ENCODE measurements at places on chromosomes 3 and 15.

DNA sequence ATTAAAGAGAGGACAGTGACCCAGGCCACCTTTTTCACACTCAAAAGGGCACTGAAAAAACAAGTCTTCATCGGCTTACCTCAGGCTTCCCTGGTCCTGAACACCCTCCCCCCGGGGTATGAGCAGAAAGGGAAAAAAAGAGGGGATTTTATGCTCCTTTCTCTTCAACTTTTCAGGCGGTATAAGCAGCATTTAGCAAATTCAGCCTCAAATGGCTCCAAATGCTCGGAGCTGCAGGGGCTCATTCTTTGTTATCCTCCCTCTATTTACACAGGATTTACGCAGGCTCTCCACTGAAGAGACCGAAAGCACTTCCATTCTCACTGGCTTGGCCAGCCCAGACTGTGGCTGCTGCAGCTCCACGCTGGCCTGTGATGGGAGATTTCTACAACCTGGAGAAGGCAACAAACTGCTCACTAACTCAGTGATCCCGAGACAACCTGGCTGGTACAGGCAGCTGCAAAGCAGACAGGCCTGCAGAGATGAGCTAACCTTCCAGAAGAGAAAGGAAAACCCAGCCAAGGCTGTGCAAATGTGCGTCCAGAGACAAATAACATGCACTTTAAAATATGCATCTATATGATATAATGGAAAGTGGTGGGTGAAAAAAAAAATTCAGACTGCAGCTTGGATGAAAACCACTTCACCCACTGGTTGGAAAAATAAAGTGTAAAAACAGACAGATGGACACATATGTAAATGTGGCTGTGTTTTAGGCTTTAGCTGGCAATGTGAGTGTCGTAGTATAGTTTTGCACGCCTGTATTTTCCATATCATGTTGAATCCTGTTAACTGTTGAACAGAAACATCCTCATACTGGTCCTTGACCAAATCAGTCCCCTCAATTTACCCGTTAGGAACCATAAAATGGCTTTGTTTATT lies 54.2 kb downstream of the MEIS2 start:
- DNase-seq, result no peak

- no peak for DNase-seq
Measured at GRCh38 chr3:45572755-45573154, 21.8 kb upstream of the LIMD1 start.

DNA sequence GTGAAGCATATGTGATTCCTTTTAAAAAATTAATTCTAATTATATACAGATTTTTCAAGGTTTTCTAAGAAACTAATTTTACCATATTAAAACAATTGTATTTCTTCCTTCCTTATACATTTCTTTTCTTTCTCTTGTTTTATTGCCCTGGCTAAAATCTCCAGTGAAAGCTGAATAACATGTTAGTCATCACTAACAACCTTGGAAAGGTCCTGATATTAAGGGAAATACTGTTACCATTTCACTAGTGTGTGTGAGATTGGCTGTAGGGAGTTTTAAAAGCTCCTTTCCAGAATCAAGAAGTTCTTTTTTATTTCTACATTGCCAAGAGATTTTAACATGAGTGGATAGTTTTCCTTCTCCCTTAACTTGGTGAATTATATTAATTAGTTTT lies 229.7 kb upstream of the EIF1B start:
- DNase-seq, result no peak

GRCh38 chr3:133883641-133884040 lies 12.0 kb downstream of the RAB6B start:
- no peak for DNase-seq

GRCh38 chr3:178709051-178709450 lies 172.8 kb downstream of the KCNMB2 start:
- DNase-seq, result no peak

DNA sequence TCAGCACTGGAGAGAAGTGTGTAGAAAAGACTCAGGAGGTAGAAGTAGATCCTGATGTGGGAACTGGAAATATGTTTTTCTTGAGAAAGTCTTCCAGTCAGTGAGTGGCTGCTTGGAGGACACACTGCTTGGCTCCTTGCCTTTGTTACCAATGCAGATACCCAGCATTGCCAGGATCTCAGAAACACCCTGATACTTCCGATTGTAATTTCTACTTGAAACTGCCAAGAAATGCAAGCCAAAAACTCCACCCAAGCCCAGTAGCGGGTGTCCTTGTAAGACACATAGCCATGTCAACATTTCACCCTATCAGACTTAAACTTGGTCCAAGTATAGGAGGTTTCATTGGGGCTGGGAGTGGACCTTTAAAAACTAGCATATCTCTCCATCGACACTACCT lies 141.8 kb downstream of the ALDH1A2 start:
- DNase-seq, result no peak

DNA sequence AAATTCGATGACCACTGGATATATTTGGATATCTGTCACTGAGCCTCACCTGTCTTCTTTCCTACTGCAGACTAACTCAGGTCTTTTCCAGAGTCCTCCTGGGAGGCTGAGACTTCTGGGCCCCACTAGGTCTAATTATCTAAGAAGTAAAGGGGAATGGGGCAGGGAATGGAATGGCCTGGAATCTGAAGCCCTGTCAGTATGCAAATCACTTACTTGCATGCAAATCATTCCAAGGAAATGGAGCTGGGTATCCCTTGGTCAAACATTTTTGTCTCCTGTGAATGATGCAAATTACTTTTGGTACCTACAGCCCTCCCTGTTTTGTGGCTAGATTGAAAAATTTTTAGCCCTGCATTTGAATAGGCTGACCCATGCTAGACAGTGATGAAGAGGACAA lies 5.3 kb upstream of the SPSB4 start:
- DNase-seq, result no peak

GRCh38 chr3:155504682-155505081 lies 211.2 kb upstream of the STRIT1 start:
- DNase-seq, result no peak

DNA sequence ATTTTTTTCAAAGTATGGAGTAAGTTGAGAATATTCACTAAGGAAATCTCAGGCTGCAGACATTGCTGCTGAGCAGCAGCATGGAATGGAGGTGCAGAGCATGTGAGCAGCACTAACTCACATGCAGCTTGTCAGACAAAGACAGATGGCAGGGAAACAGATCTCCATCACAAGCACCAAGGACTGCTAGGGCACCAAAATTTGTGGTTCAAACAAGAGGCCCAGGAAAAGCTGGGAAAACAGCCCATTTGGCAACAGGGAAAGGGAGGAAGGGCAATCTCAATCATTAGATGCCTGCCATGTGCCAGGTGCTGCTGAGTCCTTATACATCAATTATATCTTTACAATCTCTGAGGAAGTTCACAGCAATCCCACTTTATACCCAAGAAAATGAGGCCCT lies 47.2 kb upstream of the EIF1B start:
- DNase-seq, result no peak

DNA sequence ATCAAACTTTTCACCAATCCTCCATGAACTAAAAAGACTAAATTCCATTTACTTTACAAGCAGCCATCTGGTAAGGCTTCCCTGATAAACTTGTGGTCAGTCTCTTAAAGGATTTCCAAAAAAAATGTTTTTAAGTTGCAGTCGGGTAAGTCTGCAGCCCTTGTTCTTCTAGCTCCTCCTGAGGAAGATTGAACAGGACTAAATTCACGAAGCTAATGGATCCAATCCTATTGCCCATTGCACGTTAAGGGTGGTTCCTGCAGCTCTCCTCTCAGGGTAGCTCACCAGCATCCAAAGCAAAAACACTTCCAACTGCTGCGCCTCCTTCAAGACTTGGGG lies 2.8 kb downstream of the HES1 start:
- no peak for DNase-seq

- DNase-seq, result no peak
Measured at GRCh38 chr3:194472290-194472920, 14.4 kb downstream of the ATP13A3 start.

DNA sequence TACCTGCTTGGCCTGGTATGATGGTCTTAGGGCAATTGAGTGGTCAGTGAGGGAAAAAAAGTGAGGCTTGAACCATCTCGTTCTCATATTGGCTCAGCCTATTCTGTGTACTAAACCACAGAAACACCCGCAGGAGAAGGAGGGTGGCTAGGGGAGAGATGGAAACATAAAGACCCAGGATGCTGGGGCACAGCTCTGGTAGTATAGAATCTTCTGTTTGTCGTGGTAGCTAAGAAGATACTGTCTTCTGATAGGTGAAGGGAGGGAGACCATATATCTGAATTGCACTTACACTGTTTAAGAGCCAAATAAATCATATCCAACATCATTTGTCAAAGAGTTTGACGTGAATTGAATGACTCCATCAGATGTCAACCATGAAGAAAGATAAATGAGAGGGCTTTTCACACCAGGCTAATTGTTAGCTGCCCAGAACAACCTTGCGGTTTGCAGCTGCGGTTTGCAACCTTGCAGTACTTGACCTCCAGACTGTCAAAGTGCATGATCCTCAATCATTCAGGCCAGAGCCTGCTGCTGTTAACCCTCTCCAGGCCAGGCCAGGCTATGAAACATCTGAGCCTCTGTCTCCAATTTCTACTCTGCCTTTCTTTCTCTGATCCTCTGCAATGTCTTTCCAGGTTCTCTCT lies 40.9 kb upstream of the PIK3R4 start:
- no peak for DNase-seq

GRCh38 chr15:50916400-50916799 lies 7.9 kb downstream of the AP4E1 start:
- no peak for DNase-seq

GRCh38 chr15:82851981-82852511 lies 42.6 kb downstream of the WHAMM start:
- peak; percentile 62 for DNase-seq

- DNase-seq, result no peak
Measured at GRCh38 chr3:131386429-131387165, 5.0 kb downstream of the NUDT16 start.

DNA sequence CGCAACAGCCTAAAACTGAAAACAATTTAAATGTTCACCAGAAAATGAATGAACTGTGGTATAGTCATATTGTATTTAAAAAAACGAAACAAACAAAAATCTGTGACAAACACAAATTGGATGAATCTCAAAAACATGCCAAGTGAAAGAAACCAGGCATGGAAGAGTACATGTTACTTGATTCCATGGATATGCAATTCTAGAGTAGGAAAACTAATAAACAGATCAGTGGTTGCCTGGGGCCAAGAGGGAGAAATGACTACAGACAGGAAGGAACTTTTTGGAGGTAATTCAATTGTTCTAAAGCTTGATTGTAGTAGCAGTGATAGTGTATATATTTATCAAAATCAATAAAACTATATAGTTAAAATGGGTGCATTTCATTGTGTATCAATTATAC lies 16.8 kb downstream of the UBE3A start:
- DNase-seq, result no peak

GRCh38 chr15:98727115-98728040 lies 79.0 kb downstream of the IGF1R start:
- DNase-seq, result peak; percentile 94

DNA sequence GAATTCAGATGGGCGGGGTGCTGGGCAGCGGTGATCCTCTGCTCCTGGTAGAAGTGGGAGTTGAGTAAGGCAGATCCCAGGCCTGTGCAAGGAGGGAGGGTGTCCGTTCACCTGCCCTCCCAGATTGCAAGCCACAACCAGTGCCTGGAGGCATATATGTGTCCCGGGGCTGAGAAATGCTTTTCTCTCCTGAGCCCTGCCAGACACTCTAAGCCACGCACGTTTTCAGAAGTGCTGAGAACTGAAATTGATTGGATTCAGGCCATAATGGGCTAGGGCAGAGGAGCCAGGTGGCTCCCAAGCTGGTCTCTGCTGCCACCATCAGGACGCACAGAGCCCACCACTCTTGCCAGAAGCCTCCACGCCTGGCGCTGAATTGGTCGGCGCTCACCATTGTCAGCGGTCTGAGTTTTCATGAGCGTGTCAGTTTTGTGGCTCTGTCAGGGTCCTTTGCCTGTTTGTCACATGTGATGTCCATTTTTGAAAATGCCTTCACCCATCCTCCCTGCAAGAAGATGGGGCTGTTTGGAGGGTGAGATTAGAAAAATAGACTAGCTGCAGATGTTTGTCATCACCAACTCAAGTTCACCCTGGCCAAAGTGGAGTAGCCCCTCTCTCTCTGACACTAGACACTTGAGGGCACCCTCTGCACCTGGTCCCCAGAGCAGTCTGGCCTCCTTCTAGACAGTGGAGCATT lies 15.4 kb upstream of the BFSP2 start:
- DNase-seq, result peak; percentile 39

DNA sequence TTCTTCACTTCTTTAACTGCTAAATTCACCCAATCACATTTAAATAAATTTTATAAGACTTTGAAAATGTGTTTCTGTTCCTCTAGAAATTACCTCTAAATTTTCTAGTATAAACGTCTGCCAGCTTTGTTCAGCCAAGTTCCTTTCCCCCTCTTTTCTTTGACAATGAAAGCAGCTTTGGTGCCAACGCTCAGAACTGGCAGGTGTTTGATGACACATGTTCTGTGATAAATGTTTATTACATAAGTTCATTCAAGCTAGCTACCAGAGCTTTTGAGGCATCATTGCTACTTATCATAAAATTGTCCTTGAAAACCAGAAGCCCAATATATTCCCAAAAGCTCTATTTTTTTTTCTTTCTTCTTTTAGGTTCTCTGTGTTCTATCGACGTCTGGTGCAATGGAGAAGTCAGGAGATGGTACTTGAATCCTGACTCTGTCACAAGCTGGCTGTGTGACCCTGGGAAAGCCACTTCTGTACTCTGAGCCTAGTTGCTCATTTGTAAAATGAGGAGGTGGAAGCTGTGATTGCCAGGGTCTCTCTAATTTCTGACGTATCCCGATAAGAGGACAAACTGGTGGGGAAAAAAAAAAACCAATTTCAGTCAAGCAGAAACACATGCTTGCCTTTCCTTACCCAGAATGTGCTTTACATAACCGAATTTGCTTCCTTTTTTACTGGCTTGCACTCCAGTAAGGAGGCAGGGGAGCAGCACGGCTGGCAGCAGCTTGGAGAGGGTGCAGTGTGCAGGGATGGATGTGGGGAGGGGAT lies 187.1 kb upstream of the LPP start:
- DNase-seq, result no peak

GRCh38 chr15:53218666-53219580 lies 428.8 kb upstream of the ONECUT1 start:
- DNase-seq, result no peak

- DNase-seq, result no peak
Measured at GRCh38 chr15:67506775-67507747, 13.9 kb upstream of the C15orf61 start.

GRCh38 chr3:139480585-139480984 lies 4.3 kb upstream of the RBP2 start:
- DNase-seq, result no peak

DNA sequence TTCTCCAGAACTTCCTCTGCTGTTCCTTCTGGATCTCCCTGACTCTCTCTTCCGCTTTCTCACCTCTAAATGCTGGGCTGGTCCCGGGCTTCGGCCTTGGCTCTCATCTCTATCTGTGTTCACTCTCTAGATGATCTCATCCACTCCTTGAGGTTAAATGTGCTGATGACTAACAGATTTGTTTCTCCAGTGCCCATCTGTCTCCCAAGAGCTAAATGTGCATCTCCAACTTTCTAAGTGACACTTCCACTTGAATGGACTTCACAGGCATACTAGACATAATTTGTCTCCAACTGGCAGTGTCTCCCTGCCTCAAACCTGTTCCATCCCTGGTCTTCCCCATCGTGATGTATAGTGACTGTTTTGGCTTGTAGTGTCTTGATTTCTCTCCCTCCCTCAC lies 95.3 kb downstream of the ITPR1 start:
- DNase-seq, result no peak

- DNase-seq, result no peak
Measured at GRCh38 chr3:48306860-48307530, 26.5 kb downstream of the SPINK8 start.

Data from retinal pigment epithelial cell (primary cell).